ENCODE measurements at places on chromosomes 1 and 21.

- DNase-seq, result no peak
Measured at GRCh38 chr1:17757426-17757825, 2.3 kb downstream of the ACTL8 start.

- DNase-seq, result no peak
Measured at GRCh38 chr1:246319083-246319714, 187.9 kb downstream of the SMYD3 start.

DNA sequence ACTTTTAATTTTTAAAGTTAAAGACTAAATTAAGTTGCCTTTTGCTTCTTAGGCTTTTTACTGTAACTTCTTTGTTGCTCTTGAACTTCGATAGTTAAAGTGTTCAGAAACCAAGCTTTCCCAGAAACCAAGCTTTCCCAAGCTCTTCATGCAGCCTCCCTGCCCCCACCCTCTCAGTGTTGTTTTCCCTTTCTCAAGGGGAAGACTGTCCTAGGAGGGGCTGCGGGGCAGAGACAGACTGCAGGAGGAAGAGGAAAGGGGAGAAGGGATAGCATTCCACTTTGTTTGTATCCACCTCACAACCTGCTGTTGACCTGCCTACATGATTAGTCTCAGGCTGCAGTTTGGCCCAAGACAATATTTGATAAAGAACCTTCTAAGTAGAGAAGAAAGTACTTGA, 39.0 kb upstream of the DIPK1A start:
- DNase-seq, result peak; percentile 37

- no peak for DNase-seq
Measured at GRCh38 chr1:236692128-236692527, 5.8 kb downstream of the ACTN2 start.

DNA sequence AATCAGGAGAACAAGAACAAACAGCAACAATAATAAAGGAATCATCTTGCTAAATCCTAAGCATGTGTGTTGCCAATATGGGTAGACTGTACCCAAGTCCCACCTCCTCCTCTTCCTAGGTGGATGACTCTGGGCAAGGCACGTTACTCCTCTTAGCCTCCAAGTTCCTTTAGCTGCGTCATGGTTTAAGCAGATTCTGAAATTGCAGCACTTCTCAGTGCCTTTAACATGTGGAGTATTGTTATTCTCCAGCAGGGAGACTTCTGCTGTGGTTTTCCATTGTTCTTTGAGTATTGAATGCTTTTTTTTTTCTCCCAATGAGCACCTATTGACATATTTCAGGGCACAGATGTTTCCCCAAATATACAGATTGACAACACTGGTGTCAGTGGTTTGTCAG, 15.5 kb downstream of the ARHGEF10L start:
- no peak for DNase-seq

DNA sequence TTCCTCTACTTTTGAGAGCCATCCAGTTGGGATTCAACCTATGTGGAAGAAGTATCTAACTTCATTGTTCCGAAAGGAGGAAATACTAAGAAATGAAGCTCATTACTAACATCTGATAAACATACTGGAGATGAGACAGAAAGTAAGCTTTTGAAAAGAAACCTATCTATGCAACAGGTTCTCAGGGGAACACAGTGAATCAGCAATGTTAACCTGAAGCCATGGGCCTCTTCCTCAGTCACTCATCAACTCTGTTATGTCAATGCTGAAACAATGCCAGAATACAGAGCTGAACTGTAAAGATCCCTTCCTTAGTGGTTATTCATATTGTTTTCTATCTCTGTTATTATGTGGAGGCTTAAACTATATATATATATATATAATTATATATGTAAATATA, 55.5 kb upstream of the ESRRG start:
- DNase-seq, result no peak
